ENCODE measurements at places on chromosomes 13 and 19. TPM values are rescaled to one million over a fixed set of nuclear protein-coding genes. Genes with fewer than 3 reads are reported as not detected.

DNA sequence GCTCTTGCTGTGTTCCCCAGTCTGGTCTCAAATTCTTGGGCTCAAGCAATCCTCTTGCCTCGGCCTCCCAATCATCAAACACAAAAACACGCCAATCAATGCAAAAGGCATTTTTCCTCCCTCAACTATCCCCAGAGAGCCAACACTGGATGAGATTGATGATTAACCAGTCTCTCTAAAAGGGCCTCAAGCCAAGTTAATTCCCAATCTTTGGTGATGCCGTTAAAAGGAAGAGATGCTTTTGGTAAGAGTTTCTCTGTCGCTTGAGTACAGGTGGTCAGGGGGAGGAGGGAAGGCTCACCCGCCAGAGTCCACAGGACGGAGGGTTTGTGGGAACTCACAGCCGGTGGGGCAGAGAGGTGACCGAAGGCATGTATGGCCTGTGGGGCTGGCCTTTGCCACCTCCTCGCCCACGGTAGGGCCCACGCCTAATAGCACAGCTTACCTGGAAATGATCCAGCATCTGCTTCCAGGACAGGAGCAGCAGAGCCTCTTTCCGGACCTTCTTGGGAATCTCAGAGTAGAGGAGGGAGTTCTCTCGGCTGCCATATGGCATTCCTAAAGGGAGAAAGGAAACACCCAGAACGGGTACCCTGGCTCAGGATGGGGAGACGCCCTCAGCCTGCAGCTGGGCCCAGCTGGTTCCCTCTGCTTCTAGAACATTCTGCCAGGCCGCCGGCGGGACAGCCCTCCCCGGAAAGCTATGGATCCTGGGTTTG is 18.1 kb downstream of the DPP9 start:
- H3K4me1 ChIP-seq = peaks cover 3% of the 10 kb centered on the region
- DNase-seq = no peak
- no peak overlapping the region for H3K27ac ChIP-seq
- peaks cover 3% of the 10 kb centered on the region for H3K36me3 ChIP-seq

DNA sequence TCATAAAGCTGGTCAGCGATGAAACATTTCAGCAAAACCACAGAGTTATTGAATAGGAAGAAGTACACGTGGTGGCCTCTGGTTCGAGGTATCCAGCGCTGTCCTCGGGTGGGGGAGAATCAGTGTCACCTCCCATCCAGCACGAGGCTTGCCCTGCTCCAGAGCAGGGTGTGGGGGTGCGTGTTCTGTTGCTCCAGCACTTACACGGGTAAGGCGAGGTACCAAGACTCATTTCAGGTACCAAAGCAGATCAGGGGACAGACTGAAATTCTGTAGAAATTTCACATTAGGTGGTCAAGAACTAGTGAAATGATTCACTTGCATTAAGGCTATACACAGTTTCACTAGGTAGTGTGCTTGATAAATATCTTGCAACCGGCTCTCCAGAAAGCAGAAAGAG is 164.2 kb upstream of the SOX1 start:
- no peaks in the 10 kb centered on the region for H3K4me1 ChIP-seq
- peaks cover under 1% of the 10 kb centered on the region for H3K27me3 ChIP-seq
- H3K36me3 ChIP-seq = no peaks in the 10 kb centered on the region
- H3K27ac ChIP-seq = no peak overlapping the region
- DNase-seq = no peak

GRCh38 chr19:10419200-10419645 is 1.1 kb upstream of the PDE4A start:
- H3K4me3 ChIP-seq = peak overlapping the region; percentile 93
- H3K27ac ChIP-seq = peak overlapping the region; percentile 83
- peaks cover 39% of the 10 kb centered on the region for H3K27me3 ChIP-seq
- peaks cover 35% of the 10 kb centered on the region for H3K4me1 ChIP-seq
- DNase-seq = no peak
- peaks cover 6% of the 10 kb centered on the region for H3K36me3 ChIP-seq

- H3K36me3 ChIP-seq = no peaks in the 10 kb centered on the region
- no peak overlapping the region for H3K27ac ChIP-seq
- DNase-seq = no peak
- no peak overlapping the region for H3K4me3 ChIP-seq
- no peaks in the 10 kb centered on the region for H3K27me3 ChIP-seq
These were observed 401.7 kb upstream of the HTR2A start for GRCh38 chr13:47298506-47298905.

DNA sequence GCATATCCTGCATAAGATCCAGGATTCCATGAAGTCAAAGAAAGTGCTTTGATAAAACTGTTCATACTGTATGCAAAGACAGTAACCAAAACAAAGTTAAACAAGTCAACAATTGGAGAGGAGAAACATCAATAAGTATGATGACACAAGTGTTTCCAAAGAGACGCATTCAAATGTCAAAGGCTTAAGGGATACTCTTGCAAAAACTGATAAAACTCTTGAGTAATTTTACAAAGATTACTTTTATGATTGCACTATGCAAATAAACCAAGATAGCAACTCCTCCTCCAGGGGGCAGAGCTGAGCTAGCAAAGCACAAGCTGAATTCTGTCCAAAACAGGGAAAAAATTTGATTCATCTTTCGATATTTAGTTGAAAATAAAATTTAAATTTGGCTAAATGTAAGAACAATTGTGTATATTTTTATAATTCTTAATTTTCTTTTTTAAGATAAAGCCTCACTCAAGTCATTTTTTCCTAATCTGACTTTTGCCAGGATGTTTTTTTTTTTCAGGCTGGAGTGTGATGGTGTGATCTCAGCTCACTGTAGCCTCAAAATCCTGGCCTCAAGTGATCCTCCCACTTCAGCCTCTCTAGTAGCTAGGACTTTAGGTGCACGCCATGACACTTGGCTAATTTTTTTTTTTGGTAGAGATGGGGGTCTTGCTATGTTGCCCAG is 84.0 kb downstream of the MZT1 start:
- DNase-seq = peak; percentile 17
- H3K27me3 ChIP-seq = peaks cover 34% of the 10 kb centered on the region
- no peak overlapping the region for H3K27ac ChIP-seq
- peaks cover 2% of the 10 kb centered on the region for H3K4me1 ChIP-seq
- no peaks in the 10 kb centered on the region for H3K36me3 ChIP-seq
- no peak overlapping the region for H3K4me3 ChIP-seq

GRCh38 chr13:102392481-102393209 is 9.2 kb downstream of the FGF14 start:
- peaks cover 5% of the 10 kb centered on the region for H3K4me1 ChIP-seq
- no peak overlapping the region for H3K4me3 ChIP-seq
- H3K27me3 ChIP-seq = peaks cover 32% of the 10 kb centered on the region
- no peaks in the 10 kb centered on the region for H3K36me3 ChIP-seq
- H3K27ac ChIP-seq = peak overlapping the region; percentile 3

GRCh38 chr13:61696676-61697075 is 281.0 kb upstream of the PCDH20 start:
- no peaks in the 10 kb centered on the region for H3K4me1 ChIP-seq
- no peak overlapping the region for H3K4me3 ChIP-seq
- H3K27ac ChIP-seq = no peak overlapping the region

Gene ACP5
- total RNA-seq = 18.2 TPM

Gene CLDN10
- total RNA-seq = not detected

All from T-helper 17 cell (primary cell).